Iris pigment epithelial cell (primary cell): ENCODE measurements at places on chromosomes 2 and 18.

- no peak for DNase-seq
Measured at GRCh38 chr2:1642993-1643619, 101.2 kb downstream of the PXDN start.

GRCh38 chr2:54053830-54054229, 61.6 kb upstream of the ACYP2 start:
- DNase-seq = no peak

GRCh38 chr18:54218299-54218698, 6.2 kb downstream of the MBD2 start:
- no peak for DNase-seq

- no peak for DNase-seq
Measured at GRCh38 chr2:144517866-144518747, 1.8 kb downstream of the ZEB2 start.

- DNase-seq = peak; percentile 41
Measured at GRCh38 chr2:147789720-147790119, 55.1 kb upstream of the ACVR2A start.

GRCh38 chr2:147998203-147998602, 22.3 kb downstream of the ORC4 start:
- DNase-seq = no peak

GRCh38 chr2:238574490-238575271, 148.0 kb downstream of the ASB1 start:
- no peak for DNase-seq
